ENCODE measurements at places on chromosomes 6 and 20. TPM values are rescaled to one million over a fixed set of nuclear protein-coding genes. Genes with fewer than 3 reads are reported as not detected.

The VIP gene
- not detected for total RNA-seq

The SSTR4 gene
- not detected for total RNA-seq

The CCN6 gene
- not detected for total RNA-seq

The PRDM13 gene
- total RNA-seq, result not detected

The C6orf15 gene
- total RNA-seq, result not detected

The ADGRF1 gene
- total RNA-seq, result 3.5 TPM

The TRPC4AP gene
- 56.3 TPM for total RNA-seq

The ZNF311 gene
- total RNA-seq, result 5.0 TPM

The WFDC12 gene
- not detected for total RNA-seq

The GNMT gene
- 0.30 TPM for total RNA-seq

The DEFB123 gene
- not detected for total RNA-seq

The GPR31 gene
- total RNA-seq, result not detected

The SERPINB6 gene
- 75.6 TPM for total RNA-seq
